ENCODE measurements at places on chromosomes 13 and 19.

- no peak for DNase-seq
Measured at GRCh38 chr13:52348071-52348470, 57.9 kb downstream of the THSD1 start.

GRCh38 chr13:46396341-46396740 lies 9.3 kb upstream of the RUBCNL start:
- DNase-seq, result no peak

DNA sequence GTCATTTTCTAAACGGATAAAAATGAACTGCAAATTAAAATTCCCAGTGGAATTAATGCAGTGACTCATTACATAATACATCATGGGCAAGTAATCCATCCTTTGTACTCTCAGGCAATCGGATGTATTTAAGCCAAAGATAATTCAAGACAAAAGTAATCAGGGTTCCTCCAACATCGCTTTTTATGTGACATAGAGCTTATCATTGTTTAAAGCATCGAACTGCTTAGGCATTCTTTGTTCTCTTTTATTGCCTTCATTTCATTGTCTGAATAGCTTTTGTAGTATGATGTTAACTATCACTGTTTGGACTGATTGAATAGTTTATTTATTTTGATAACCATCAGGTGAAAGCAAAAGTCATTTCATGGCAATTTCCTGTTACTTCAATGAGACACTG lies 209.4 kb downstream of the ITGBL1 start:
- no peak for DNase-seq

DNA sequence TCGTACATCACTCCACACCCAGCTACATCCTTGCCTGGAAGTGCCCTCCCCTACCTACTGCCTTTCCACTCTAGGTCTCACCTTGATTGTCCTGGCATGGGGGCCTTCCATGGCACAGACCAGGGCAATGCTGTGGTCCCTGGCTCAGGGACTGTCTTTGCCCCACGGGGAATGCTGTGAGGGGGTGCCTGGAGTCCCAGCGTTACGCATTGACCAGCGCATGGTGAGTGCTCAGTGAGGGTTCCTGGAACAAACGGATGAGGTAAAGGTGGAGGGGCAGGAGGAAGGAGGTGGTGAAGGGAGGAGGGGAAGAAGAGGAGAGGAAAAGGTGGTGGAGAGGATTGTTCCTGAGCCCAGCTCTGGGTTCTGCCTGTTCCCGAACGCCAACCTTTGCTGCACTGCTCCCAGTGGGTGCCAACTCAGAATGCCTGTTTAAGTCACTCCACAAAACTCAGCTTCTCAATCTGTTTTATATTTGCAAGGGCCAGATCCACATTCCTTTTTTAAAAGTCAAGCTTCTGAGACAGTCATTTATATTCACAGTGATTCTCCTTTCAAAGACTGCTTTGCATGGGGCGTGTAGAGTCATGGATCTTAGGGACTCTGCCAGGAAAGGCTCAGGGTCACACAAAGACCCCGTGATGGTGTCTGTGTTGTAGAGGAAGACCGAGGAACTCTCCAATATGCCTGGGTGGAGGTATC lies 40.8 kb downstream of the CHST8 start:
- no peak for DNase-seq

GRCh38 chr19:40686882-40687524 lies 3.4 kb downstream of the NUMBL start:
- no peak for DNase-seq
